Glomerular endothelial cell (primary cell): ENCODE measurements at places on chromosomes 3 and 15. TPM values are rescaled to one million over a fixed set of nuclear protein-coding genes. Genes with fewer than 3 reads are reported as not detected.

Gene KNL1
- 4.2 and 10.8 TPM in 2 replicates for total RNA-seq

Gene C3orf85
- not detected in 2 replicates for total RNA-seq

Gene ROBO1
- total RNA-seq: 35.2 and 39.3 TPM in 2 replicates

Gene GPR62
- total RNA-seq: 0.06 TPM in 1 of 2 replicates, not detected in the other

Gene CASR
- not detected in 2 replicates for total RNA-seq

Gene FAM81A
- 0.41 TPM in 1 of 2 replicates, not detected in the other for total RNA-seq

Gene NOP10
- 397 TPM in 2 replicates for total RNA-seq

Gene ASB14
- total RNA-seq: not detected in 2 replicates

Gene ROPN1
- not detected in 2 replicates for total RNA-seq

Gene SPSB4
- 0.53 TPM in 1 of 2 replicates, not detected in the other for total RNA-seq

Gene TUBGCP5
- 12.8 and 14.7 TPM in 2 replicates for total RNA-seq

Gene SLC27A2
- 0.06 TPM in 1 of 2 replicates, not detected in the other for total RNA-seq

Gene GORASP1
- total RNA-seq: 67.0 and 77.2 TPM in 2 replicates

Gene MKRN2OS
- not detected in 2 replicates for total RNA-seq

Gene IQCF5
- not detected in 2 replicates for total RNA-seq

Gene SLC24A5
- not detected in 2 replicates for total RNA-seq

Gene CDHR4
- not detected in 2 replicates for total RNA-seq

Gene MBNL1
- total RNA-seq: 261 and 262 TPM in 2 replicates

Gene ISLR
- total RNA-seq: 0.39 and 0.47 TPM in 2 replicates

Gene BCL6
- total RNA-seq: 11.2 and 14.1 TPM in 2 replicates

Gene SMCO1
- not detected in 2 replicates for total RNA-seq

Gene FAM107A
- 48.2 and 74.4 TPM in 2 replicates for total RNA-seq

Gene ZNF620
- 2.7 and 4.0 TPM in 2 replicates for total RNA-seq

Gene LRRC34
- total RNA-seq: 0.19 and 2.6 TPM in 2 replicates

Gene ANKRD28
- 44.0 and 45.9 TPM in 2 replicates for total RNA-seq

Gene GALNT15
- 25.1 and 35.2 TPM in 2 replicates for total RNA-seq

Gene NMNAT3
- 0.68 and 1.5 TPM in 2 replicates for total RNA-seq

Gene CGNL1
- 9.9 and 26.7 TPM in 2 replicates for total RNA-seq

Gene TBCCD1
- 12.4 and 16.1 TPM in 2 replicates for total RNA-seq

Gene MRAS
- total RNA-seq: 14.1 and 26.0 TPM in 2 replicates

Gene TUSC2
- total RNA-seq: 28.0 and 85.3 TPM in 2 replicates

Gene GATA2
- total RNA-seq: 28.2 and 46.6 TPM in 2 replicates

Gene FBXL2
- total RNA-seq: 20.2 and 31.0 TPM in 2 replicates

Gene CCR4
- 0.64 and 0.78 TPM in 2 replicates for total RNA-seq

Gene NUDT16
- 12.3 and 17.7 TPM in 2 replicates for total RNA-seq

Gene CPLX3
- not detected in 2 replicates for total RNA-seq

Gene ATP10A
- 1.1 and 10.0 TPM in 2 replicates for total RNA-seq

Gene WNT5A
- total RNA-seq: 33.8 and 44.6 TPM in 2 replicates

Gene CHST2
- total RNA-seq: 29.3 and 32.0 TPM in 2 replicates

Gene ACVR2B
- 3.7 and 4.8 TPM in 2 replicates for total RNA-seq

Gene SERINC4
- total RNA-seq: not detected in 2 replicates

Gene DPPA2
- not detected in 2 replicates for total RNA-seq

Gene HTR3E
- not detected in 2 replicates for total RNA-seq

Gene CPEB1
- not detected in 2 replicates for total RNA-seq

Gene CHRFAM7A
- 0.44 and 1.1 TPM in 2 replicates for total RNA-seq

Gene ALDH1L1
- total RNA-seq: not detected in 2 replicates

Gene CORO2B
- total RNA-seq: 7.8 and 10.9 TPM in 2 replicates

Gene PRR23E
- not detected in 2 replicates for total RNA-seq

Gene LRRC2
- total RNA-seq: 0.41 TPM in 1 of 2 replicates, not detected in the other
